ENCODE measurements at places on chromosomes 2 and 18.

GRCh38 chr2:43754180-43754579 lies 19.7 kb upstream of the DYNC2LI1 start:
- no peak for DNase-seq

- no peak for DNase-seq
These were observed 148.8 kb downstream of the WDSUB1 start for GRCh38 chr2:159137511-159138241.

DNA sequence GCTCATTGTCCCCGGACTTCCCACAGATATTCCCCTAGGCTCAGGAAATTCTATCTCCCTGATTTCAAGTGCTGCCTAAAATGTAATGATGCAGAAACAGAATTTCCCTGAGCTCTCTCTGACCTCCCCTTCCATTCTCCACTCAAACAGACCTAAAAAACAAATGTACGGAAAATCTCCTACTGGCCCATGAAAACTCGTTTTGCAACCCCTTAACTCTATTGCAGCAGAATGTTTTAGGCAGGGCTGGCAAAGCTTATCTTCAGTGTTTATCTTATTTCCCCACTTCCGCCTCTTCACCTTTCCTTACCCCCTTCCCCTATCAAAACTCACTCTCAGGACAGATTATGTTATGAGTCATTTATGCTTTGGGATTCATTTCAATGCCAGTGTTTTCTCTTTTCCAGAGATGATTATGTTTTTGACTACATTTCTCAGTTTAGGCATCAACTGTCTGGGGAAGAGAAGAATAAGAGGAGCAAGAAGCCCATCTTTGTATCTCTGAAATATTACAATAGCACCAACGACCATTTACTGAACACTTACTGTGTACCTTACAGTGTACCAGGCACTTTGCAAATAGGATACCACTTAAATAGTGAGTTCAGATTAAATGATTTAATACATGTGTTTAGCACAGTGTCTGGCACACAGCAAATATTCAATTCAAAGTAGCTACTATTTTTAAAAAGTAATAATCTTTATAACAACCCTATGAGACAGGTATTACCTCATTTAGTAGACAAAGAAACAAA lies 53.9 kb upstream of the STPG4 start:
- DNase-seq: no peak

DNA sequence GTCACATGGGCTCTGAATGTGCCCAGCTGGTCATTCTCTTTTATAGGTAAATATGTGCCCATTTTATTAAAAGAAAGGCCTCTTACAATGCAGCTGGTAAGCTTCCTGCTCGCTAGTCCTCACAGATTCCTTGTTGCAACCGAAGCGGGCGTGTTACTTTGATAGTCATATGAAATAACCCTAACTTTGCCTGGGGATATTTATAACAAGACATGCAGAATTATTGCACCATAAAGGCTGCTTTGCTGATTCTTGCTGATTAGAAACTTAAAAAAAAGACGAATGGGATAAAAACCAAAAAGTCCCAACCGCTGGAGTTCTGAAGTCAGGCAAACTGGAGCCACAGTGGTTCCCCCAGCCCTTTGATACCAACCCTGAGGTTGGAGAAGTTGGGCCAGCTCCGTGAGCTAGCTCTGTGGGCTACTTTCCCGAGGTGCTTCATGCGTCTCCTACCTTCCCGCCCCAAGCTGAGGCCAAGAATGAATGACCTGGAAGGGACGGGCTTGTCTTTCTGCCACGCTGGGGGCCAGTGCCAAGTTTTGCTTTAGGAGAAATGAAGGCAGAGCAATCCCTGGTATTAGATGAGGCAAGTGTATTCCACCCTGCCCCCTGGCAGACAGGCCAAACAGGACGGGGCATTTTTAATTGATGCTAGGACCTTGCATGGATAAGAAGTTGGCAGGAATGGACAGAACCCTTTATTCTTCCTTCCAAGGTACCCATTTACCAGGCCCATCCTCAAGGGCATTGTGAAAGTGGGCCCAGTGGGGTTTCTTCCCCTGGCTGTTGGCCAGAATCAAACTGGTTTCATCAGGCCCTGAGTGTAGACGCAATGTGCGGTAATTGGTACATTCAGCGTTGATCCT lies 140.4 kb downstream of the KCTD1 start:
- no peak for DNase-seq

DNA sequence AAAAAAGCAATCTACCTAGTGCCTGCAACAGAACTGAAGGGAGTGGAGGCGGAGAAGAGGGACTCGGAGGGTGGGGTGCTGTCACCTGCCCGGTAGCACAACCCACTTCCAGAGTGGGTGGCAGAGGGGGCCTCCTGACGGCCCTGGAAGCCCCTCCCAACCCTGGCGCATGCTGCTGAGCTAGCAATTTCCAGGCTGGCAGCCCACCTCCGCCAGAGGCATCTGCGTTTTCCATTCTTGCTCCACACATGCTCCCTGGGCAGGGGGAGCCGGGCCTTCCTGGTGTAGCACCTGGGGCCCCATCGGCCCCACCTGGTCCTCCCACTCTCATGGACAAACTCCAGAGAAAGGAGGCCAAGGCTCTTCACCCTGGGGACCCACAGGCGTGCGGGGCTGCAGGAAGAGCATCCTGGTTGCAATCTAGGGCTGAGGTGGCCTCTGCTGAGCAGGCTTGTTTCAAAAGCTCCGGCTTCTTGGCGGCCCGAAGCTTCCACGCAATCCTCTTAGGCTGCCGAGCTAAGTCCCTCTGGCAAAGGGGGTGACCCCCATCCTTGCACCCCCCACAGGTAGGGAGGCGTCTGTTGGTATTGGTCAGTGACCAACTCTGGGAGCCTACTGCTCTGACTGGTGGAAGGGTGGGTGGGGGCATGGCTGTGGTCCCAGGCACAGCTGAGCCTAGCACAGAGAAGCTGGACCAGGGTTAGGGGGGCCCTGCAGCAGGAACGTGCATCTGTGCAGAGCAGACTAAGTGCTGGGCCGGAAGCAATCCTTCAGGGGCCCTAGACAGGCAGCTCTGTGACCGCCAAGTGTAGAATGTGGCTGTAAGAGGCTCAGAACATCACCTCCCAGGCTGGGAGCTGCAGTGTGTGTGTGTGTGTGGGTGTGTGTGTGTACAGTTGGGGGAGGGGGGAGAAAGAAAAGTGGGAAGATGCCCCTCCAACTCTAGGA lies 2.6 kb downstream of the HS6ST1 start:
- peak; percentile 58 for DNase-seq

- DNase-seq: peak; percentile 73
These were observed 254.6 kb downstream of the LOXHD1 start for GRCh38 chr18:46402396-46402795.

GRCh38 chr2:232435805-232436204 lies 20.1 kb upstream of the ALPI start:
- DNase-seq: peak; percentile 24

DNA sequence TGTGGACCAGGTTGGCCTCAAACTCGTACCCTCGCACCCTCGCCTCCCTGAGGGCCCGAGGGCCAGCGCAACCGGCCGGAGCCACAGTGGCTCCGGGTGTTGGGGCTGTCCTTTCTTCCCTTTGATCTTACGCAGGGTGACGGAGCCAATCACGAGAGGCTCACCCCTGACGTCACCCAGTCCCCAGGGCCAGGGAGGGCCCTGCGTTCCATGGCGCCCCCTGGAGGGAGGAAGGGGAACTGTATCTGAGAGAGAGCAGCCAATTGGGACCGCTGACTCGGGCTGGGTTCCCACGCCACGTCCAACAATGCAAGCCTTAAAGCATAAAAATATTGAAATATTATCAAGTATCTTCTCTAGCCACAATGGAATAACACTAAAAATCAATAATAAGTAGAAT lies 432.8 kb upstream of the LRRTM4 start:
- no peak for DNase-seq

GRCh38 chr2:101176803-101177202 lies 25.6 kb upstream of the TBC1D8 start:
- DNase-seq: no peak

DNA sequence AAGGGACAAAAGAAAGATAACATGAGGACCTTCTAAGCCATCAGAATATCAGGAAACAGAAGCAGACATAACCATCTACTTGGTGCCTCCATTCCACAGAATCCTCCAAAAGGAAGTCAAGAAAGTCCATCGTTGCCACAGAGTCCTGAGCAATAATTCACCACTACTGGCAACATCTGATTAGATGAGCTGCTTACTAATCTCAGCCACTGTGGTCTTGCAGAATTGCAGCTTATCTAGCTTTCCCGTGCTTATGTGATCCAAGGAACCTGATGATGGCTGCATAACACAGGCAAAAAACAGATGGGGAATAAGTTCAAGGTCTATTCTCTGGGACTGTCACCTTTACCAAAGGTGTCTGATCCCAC lies 278.5 kb downstream of the AFF3 start:
- DNase-seq: no peak

- DNase-seq: no peak
These were observed 2.1 kb downstream of the PDIA6 start for GRCh38 chr2:10810202-10811161.

DNA sequence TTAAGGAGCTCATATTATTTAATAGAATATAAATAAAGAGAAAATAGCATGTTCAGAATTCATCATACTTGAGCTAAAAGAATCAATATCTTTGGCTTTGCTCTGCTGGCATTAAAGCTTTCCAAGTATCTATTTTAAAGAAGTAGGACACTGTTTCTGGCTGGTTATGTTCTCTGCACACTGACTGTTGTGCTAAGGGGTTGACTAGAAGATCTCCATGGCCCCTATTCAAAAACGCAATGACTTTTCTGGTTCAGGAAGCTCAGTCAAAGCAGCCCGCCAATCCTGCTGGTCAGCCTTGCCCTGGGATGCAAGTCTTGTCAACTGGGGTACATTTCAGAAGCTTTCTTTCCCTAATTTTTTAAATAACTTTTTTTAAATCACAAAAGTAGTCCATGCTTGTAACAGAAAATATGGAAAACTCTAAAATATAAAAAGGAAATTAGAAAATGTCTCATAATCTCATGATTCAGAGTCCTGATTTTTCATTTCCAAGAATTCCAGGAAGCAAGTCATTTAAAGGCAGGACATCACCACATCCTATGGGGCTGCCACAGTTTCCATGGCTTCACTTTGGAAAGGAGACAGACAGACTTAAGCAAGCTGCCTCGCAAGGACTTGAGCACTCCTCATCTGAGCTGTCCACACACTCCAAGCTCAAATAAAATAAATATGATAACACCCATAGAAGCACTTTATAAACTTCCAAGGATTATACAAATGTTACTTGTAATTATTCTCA lies 195.1 kb downstream of the TXNL1 start:
- DNase-seq: no peak

GRCh38 chr2:96949701-96950350 lies 36.6 kb downstream of the FAM178B start:
- no peak for DNase-seq

DNA sequence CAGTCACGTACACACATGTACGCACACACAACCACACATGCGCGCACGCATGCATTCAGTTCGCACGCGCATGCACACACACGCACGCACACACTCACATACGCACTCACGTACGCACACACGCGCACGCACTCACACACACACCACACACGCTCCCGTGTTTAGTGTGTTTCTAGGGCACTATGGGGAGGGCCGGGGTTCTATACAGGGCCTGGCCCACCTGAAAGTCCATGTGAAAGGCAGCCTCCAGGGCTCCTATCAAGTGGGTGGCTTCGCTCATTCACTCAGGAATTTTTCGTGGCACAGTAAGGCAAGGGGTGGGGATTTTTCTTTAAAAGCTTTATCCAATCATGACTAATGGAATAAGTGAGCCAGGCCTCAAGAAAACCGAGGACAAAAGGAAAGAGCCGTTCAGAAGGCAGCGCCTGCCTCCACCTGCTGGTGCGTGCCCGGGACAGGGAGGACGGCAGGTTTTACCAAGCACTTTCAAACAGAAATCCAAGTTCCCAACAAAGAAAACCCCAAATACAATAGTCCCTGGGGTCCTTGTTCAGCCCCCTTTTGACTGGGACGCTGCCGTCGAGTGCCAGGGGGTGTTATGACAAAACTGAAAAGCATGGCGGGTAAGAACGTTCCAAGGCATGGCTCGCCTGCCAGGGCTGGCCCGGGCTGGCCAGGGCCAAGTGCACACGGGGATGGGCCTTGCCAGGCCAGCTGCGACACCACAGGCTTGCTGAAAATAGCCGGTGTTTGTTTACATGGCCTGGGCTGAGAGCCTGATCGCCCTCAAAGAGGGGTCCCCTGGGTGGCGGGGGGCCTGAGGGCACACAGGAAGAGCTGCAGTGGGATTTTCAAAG lies 110.0 kb downstream of the HDAC4 start:
- no peak for DNase-seq

- no peak for DNase-seq
These were observed 41.8 kb upstream of the AFF3 start for GRCh38 chr2:100184055-100184737.

DNA sequence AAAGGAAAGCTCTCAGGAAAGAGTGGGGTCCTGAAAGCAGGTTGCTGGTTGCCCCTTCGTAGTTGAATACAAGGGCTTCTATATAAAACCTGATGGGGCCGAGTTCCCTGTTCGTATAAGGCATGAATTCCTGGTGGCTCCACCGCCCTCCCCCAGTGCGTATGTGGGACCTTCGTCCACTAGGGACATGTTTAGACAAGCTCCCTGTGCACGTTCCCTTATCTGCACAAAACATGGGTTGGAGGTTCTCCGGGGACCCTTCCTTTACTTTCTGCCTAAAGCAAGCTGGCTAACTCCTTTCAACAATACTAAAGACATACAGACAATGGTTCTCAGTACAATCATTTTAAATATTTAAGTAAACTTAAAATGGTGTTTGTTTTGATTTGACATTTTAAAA lies 8.0 kb downstream of the CLUL1 start:
- DNase-seq: no peak

DNA sequence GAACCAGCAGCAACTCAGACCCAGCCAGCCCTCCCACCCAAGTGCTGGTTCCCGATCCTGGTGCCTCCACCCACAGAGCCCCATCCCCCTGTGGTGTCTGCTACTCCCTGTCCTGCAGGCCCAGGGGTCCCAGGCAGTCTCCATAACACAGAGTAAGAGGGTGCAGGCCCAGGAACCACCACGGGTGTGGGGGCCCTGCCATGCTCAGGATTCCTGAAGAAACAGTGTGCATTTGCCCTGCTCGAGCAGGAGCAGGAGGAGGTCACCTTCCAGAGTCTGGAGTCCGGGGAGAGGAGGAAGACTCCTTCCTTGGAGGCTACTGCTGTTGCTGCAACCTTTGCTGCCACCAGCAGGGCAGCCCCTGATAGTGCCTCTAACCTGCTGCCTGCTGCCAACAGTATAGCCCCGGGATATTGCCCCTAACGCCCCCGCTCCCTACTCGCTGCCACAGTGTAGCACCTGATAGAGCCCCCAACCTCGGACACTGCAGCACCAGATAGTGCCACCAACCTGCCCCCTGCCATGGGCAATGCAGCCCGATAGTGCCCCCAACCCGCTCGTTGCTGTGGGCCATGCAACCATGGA lies 46.8 kb upstream of the ANKRD62 start:
- peak; percentile 60 for DNase-seq

DNA sequence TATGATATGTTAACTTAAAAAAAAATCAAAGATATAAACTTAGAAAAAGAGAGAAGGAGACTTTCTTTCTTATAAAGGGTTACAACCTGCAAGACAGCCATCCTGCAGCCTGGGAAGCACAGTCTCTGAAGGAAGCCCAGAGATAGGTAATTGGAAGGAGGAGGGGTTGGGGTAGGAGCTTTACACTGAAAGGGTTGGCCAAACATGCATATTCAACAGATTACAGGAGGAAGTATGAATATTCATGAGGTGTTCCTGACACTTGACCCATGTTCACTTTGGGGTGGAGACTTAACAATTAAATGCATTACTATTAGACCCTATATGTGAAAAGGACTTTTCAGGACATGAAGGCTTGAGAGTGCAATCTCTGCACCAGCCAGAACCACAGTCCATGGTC lies 71.7 kb upstream of the CDH2 start:
- DNase-seq: no peak

Data from islet precursor cell (in vitro differentiated cells).